ENCODE measurements at places on chromosomes 11 and 22.
A peak's percentile ranks its signal among the peaks of the same experiment; 100 is the strongest.

GRCh38 chr11:116563028-116563711 is 209.6 kb downstream of the BUD13 start:
- peak; percentile 20 for DNase-seq

DNA sequence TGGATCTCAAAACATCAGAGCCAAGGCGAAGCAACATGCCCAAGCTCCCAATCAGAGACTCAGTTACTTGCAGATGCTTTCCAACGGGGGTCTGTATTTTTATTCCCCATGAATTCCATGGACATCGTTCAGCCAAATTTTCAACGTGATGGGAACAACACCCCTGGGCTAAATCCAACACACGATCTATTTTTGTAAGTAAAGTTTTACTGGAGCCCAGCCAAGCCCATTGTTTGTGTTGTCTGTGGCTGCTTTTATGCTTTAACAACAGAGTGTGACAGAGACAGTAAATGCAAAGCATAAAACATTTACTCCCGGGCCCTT is 33.7 kb downstream of the SLC5A1 start:
- no peak for DNase-seq

- no peak for DNase-seq
Observed at GRCh38 chr11:3353066-3353465, 25.9 kb downstream of the ZNF195 start.

GRCh38 chr11:102266099-102266498 is 51.2 kb upstream of the BIRC3 start:
- DNase-seq: no peak

DNA sequence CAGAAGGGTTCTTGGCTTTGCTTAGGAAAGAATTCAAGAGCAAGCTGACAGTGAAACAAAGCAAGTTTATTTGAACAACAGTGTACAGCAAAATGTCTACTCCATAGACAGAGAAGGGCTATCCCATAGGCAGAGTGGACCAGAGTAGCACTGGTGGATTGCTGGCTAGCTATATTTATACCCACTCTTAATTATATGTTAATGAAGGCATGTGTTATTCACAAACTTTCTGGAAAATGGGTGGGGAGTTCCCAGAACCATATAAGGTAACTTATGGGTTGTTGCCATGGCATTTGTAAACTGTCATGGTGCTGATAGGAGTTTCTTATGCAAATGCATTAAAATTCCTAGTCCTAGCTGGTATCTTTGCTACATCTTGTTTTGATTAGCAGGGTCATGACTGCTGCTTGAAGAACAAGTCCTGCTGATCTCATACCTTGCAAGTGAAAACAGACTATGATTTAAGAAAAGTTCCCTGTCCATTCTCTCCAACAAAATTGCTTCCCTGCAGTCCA is 330.5 kb downstream of the BUD13 start:
- no peak for DNase-seq

GRCh38 chr11:120703358-120704152 is 192.0 kb downstream of the GRIK4 start:
- no peak for DNase-seq

GRCh38 chr11:5441414-5441813 is at the start of gene OR51I1:
Gene OR51I1 (minus strand): TSS chr11:5441514. CDS start chr11:5441514, 0 bp downstream.
- DNase-seq: no peak

GRCh38 chr11:32529994-32530588 is 53.5 kb upstream of the EIF3M start:
- no peak for DNase-seq

GRCh38 chr11:47928426-47928825 is 51.9 kb upstream of the PTPRJ start:
- no peak for DNase-seq

GRCh38 chr22:48937032-48937639 is 890.5 kb downstream of the BRD1 start:
- DNase-seq: no peak

Measured in GM04504 (cell line).